ENCODE measurements at places on chromosomes 6 and 20. TPM values are rescaled to one million over a fixed set of nuclear protein-coding genes. Genes with fewer than 3 reads are reported as not detected.

ZSCAN16 gene
- total RNA-seq: 8.1 TPM

C6orf136 gene
- total RNA-seq: 18.7 TPM

DNA sequence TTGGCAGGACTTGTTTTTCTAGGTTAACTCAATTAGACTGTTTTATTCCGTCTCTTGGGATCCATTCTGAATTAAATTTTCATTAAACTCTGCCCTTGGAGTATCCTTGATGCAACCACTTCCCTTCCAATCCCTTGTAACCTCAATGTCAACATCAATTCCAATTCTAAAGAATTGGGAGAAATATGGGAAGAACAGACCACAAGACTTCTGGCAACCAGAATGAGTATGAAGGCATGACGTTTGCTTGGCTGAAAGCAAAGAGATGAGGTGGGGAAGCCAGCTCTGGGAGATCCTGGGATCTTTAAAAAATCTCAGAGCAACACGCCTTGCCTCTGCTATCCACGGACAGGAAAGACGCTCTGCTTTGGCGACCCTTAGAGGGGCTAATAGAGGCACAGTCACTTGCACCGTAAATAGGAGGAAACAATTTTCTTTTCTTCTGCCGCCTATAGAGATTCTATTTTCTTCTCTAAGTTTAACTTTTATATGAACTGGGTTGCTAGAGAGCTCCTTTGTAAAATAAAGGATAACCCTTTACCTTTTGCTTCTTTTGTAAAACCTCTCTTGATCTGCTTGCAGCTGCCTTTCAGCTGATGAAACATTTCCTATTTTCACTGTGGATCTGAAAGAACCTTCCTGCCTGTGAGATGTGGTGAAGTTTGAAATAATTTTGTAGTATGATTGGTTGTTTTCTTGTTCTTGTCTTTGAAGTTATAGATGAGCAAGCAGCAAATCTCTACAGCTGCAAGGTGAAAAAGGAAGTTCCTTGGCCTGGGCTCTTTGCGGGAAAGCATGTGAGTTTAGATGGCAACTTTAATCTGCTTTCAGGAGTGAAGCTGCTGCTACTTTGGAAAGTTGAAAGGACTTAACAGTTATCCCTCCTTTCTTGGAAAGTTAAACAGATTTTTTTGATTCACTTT, at the start of gene ASIP:
TSS of gene ASIP (plus strand) at position 731 of the 923 bp plus-strand sequence. CDS start 18,952 bp downstream, outside the sequence.
- no peak within 1 kb of the TSS for H3K27ac ChIP-seq
- H3K27me3 ChIP-seq: 0 out of 2 replicates have a peak, but pooled peaks cover 5% of the 10 kb centered on the region
- no peaks in the 10 kb centered on the region for H3K36me3 ChIP-seq

- H3K27ac ChIP-seq: no peak overlapping the region
- no peaks in the 10 kb centered on the region for H3K27me3 ChIP-seq
- H3K4me1 ChIP-seq: peaks cover 43% of the 10 kb centered on the region
- peaks cover 49% of the 10 kb centered on the region for H3K36me3 ChIP-seq
Measured at GRCh38 chr20:38132156-38132909, 32.7 kb downstream of the TGM2 start.

- no peak overlapping the region for H3K4me3 ChIP-seq
- peaks cover 35% of the 10 kb centered on the region for H3K4me1 ChIP-seq
- H3K27me3 ChIP-seq: no peaks in the 10 kb centered on the region
- H3K27ac ChIP-seq: no peak overlapping the region
- no peak for DNase-seq
Measured at GRCh38 chr6:2375443-2375842, 130.0 kb upstream of the GMDS start.

GRCh38 chr20:41862476-41862875, 244.3 kb upstream of the CHD6 start:
- H3K4me1 ChIP-seq: no peaks in the 10 kb centered on the region
- H3K27me3 ChIP-seq: no peaks in the 10 kb centered on the region
- no peaks in the 10 kb centered on the region for H3K36me3 ChIP-seq
- H3K4me3 ChIP-seq: no peak overlapping the region
- no peak overlapping the region for H3K27ac ChIP-seq

WFDC2 gene
- not detected for total RNA-seq

- no peaks in the 10 kb centered on the region for H3K4me1 ChIP-seq
- DNase-seq: peak; percentile 76
- no peak overlapping the region for H3K27ac ChIP-seq
- H3K4me3 ChIP-seq: no peak overlapping the region
Measured at GRCh38 chr6:106608080-106608668, 21.1 kb downstream of the RTN4IP1 start.

GRCh38 chr6:52544602-52545405, 32.1 kb downstream of the TRAM2 start:
- peaks cover 58% of the 10 kb centered on the region for H3K4me1 ChIP-seq
- H3K36me3 ChIP-seq: no peaks in the 10 kb centered on the region
- H3K27ac ChIP-seq: peak overlapping the region; percentile 47
- no peaks in the 10 kb centered on the region for H3K27me3 ChIP-seq
